Activated naive CD4-positive, alpha-beta T cell (primary cell): ENCODE measurements at places on chromosomes 11 and 22.

GRCh38 chr11:35363854-35364780, 55.2 kb downstream of the SLC1A2 start:
- no peak for DNase-seq

DNA sequence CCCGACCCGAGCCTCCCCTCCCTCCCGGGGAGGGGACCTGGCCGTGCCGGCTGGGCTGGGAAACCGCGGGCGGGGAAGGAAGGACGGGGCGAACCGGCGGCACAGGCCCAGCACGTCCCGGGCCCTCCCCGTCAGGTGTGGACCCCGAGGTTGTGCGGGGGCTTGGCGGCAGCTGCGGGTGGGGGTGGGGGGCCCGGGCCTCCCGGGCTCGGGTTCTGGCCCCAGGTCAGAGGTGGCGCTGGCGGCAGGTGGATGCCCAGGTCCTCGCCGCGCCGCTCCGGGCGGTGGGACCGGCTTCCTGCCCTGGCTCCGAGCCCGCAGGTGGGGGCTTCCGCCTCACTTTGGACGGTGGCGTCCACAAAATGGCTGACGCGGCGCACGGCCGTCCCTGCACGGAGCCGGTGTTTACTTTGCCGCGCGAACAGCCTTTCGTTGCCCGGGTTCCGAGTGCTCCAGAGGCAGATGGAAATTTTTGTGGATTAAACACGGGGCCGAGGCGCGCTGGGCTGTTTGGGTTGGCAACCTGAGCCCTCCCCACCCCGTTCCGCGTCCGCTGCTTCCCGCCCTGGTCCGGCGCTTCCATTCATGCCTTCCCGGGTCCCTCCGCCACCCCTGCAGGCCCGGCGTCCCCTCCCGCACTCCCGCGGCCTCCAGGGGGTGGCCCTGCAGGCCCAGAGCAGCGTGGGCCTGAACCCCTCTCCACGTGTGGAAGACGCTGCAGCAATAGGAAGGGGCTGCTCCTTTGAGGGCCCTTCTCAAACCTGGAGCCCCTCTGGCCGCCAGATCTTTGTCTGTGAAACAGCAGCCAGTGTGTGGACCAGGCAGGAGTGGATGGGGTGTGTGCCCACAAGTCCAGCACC, 92.0 kb upstream of the KCNQ1OT1 start:
- peak; percentile 48 for DNase-seq

- DNase-seq = no peak
Measured at GRCh38 chr11:48025984-48026340, 45.6 kb downstream of the PTPRJ start.

DNA sequence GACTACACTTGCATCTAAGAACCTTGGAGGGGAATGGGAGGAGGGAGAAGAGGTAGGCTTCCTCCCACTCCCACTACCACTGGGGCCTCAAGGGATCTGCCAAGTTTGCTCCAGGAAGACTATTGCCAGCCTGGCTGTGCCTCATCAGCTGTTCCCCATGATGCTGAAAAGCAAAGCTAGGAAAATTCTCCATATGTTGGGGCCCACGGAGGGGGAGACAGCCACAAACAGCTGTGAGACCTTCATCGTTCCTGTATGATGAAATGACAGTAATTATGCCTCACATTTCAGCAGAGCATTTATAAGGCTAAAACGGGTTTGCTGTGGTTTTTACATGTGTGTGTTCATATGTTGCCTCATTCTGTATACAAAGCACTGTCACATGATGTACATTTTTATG, 6.7 kb downstream of the DSCAML1 start:
- no peak for DNase-seq

DNA sequence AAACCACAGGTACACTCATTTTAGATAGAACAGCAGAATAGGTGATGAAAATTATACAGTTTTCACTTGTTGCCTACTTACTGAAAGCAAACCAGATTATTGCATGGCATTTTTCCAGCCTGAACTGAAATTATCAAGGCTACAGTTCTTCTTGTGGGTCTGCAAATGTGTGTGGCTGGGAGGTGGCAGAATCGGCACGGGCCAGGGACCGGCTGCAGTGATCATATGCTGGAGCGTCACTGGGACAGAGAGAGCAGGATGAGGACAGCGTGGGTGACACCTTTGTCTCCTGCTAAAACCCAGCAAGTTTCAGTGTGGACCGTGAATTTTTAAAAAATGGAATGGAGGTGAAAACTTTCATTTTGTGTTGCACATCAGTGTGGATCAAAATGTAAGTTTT, 59.3 kb upstream of the PITPNB start:
- DNase-seq = no peak

DNA sequence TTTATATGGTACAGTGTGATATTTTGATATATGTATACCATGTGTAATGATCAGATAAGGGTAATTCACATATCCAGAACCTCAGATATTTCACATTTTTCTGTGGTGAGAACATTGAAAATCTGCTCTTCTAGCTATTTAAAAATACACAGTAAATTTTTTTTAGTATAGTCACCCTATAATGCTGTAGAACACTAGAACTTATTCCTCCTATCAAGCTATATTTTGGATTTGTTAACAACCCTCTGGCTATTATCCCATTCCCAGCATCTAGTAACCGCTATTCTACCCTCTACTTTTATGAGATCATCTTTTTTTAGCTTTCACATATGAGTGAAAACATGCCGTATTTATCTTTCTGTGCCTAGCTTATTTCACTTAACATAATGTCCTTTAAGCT, 65.5 kb upstream of the SYT9 start:
- no peak for DNase-seq

DNA sequence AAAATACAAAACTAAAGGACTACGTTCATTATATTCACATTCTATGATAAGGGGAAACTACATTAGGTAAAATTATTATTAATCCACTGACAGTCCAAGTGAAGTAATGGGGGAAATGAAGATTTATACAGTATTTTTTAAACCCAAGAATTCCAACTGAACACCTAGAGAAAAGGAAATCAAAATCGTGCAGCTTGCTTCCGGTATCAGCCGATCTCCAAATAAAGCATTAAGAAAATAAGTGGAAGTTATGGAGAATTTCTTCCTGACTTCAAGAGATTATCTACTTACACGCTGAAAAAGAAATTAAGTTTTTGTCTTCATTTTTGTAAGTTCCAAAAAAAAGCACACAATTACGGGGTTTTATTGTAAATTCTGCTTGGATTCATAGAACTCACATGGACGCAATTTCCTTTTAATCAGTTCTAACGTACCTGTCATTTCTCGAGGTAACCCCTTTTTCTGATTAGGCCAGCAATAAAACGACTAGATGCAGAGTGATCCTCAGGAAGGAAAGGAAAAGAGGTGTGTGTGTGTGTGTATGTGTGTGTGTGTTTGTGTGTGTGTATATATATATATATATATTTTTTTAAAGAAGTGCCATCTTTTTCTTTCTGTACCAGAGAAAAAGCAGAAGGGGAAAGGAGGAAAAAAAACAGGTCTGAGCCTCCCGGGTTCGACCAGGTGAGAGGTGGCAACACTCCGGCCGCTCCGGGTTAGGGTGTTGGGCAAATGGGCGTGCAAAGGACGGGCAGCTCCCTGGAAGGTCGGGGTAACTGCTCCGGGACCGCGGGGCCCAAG, 1.1 kb downstream of the ZBTB44 start:
- DNase-seq = no peak
